Caki2 (cell line): ENCODE measurements at places on chromosomes 5 and 9.

DNA sequence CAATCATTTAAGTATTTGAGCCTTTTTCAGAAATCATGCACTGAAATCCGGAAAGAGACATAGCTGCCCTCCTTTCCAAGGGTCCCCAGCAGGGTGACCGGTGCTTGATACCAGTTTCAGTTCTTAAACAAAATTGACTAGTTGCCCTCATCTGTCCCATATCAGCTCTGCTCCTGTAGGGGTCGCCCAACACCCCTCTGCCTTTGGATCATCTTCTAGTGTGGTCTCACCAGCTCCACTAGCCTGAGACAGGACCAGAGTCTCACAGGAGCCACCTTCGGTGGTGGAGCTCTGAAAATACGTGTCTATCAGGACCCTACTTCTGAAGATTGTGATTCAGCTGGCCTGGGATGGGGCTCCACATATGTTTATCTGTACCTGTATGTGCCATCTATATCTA lies 428.2 kb downstream of the ENC1 start:
- no peak for DNase-seq

GRCh38 chr5:6822556-6823343 lies 109.5 kb downstream of the TENT4A start:
- DNase-seq = no peak

- no peak for DNase-seq
Measured at GRCh38 chr5:58156361-58156760, 303.5 kb downstream of the PLK2 start.

DNA sequence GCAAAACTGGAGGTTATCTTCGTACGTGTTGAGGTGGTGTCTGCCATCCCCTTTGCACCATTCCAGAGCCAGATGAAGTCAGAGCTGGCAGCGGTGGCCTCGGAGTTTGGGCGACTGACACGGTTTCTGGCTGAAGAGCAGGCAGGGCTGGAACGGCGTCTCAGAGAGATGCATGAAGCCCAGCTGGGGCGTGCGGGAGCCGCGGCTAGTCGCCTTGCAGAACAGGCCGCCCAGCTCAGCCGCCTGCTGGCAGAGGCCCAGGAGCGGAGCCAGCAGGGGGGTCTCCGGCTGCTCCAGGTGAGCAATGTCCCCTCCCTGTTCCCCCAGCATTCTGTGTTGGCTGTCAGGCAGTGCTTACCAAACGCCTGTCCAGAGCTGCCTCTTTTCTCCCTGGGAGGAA lies 9.5 kb downstream of the TRIM41 start:
- no peak for DNase-seq

DNA sequence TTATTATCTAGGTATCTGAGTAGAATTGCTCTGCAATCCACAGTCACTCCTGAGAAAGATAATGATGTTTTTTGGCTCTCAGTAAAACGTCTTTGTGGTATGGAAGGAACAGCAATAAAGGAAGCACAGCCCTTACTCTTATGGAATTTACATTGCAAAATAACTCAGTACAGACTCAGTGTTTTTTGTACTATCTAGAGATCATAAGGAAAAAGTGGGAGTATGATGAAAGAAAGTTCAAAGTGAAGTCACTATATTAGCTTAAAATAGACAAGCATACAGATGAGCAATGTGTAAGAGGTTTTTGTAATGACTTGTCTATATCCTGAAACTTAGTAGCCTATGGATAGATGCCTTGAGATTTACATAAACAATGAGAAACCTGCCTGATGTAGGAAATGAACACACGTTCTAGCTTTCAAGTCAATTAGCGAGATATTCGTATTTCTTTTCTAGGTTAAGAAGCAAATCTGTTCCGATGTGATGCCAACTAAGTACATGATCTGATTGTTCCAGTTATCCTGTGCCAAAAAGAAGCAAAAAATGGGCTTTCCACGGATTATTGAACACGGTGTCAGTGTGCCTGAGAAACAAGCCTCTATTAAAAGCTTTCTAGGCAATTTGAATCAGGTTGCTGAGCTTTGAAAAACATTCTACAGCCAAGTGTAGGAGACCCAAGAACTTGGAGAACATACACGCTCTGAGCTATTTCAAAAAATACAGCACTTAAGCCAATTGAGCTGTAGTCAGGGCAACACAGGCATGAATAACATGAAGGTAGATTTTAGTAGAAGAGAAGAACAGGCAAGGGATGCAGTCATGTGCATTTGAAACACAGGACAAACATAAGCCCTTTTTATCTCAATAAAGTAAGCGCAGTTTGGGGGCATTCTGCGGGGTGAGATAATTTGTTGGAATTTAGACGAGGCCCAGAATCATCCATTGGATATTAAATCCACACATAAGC lies 86.3 kb upstream of the TAF11L2 start:
- no peak for DNase-seq

DNA sequence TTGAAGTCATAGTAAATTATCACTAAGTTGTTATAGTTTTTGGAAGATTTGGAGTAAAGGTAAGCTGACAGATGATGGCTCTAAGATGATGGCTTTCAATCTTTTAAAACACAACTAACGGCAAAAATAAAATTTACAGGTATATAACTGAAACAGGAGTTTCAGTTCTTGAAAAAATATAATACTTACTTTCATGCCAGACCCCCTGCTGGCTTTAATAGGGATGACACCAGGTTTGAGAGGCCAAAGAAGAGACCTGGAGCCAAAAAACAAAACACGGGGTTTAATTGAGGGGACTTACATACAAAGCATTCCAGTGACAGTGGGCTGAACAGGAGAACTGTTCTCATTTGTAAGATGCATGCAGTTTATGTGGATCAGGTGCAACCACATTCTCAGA lies 301.7 kb upstream of the PCSK5 start:
- DNase-seq = no peak

GRCh38 chr9:112705768-112706427 lies 12.0 kb downstream of the INIP start:
- no peak for DNase-seq

GRCh38 chr5:77761606-77762005 lies 14.5 kb downstream of the TBCA start:
- DNase-seq = no peak

- no peak for DNase-seq
Measured at GRCh38 chr5:10588109-10588775, 24.4 kb downstream of the ANKRD33B start.
